ENCODE measurements at places on chromosomes 4 and X.
A peak's percentile ranks its signal among the peaks of the same experiment; 100 is the strongest.

DNA sequence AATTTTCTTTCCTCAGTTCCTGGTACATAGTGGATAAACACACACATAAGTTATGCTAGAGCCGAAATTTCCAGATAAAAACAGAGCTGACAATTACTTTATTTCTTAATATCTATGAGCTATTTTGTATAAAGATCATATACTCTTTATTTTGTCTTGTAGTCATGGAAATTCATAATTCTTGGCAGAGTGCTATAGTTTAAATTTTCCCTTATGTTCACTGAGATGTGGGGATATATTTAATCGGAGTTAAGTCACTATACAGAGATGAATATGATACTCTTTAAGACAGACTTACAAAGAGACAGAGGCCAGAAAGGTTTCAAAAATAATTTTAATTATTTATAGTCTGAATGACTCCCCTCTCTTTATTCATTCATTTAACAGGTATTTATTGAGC is 89.7 kb downstream of the PPEF1 start:
- DNase-seq = no peak

DNA sequence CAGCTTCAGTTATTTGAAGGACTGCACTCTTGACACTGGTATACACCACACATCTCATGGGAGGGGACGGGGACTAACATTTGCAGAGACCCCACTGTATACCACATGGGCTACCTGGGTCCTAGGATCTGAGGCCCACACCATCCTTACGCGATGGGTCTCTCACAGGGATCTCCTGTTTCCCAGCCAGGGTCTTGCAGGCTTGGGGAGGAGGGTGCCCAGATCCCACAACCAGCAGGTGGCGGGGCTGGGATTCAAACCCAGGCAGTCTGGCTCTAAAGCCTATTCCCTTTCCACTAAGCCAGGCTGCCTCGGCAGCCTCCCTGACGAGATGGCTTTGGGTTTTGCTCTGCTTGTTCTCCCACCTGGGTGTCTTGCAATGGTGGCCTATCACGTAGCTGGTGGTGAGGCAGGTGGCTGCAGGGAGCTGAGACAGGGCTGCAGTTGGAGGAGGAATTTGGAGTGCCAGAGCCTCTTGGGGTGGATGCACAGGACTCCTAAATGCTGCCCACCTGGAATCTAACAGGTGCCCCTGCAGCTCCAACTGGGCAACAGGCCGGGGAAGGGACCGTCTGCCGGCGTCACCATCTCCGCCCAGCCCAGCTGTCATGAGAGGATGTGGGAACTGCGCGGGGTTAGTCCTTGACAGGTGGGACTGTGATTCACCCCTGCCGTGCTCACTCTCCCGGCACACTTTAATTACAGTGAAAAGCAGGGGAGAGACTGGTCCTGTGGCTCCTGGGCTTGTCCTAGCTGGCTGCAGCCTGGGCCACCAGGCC is 110.7 kb downstream of the PSAPL1 start:
- DNase-seq = no peak

DNA sequence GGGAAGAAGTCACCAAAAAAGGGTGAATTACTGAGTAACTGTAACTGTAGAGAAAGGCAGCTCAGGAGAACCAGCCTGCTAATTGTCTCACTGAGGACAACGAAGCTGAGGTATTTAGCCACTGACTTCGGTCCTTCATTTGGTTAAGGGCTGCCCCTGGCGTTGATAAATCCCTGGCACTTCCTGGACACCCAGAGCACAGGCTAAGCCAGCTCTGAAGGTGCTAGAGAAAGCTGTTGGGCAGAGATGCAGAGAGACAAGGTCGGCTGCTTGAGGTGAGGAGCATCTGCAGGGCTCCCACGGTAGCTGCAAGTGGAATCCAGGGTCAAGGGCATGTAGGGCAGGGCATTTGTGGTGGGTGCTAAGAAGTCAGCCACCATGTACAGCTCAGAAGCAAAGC is 33.4 kb upstream of the AP1S2 start:
- no peak for DNase-seq

- DNase-seq = no peak
These were observed 21.4 kb upstream of the SEL1L3 start for GRCh38 chr4:25884031-25884782.

DNA sequence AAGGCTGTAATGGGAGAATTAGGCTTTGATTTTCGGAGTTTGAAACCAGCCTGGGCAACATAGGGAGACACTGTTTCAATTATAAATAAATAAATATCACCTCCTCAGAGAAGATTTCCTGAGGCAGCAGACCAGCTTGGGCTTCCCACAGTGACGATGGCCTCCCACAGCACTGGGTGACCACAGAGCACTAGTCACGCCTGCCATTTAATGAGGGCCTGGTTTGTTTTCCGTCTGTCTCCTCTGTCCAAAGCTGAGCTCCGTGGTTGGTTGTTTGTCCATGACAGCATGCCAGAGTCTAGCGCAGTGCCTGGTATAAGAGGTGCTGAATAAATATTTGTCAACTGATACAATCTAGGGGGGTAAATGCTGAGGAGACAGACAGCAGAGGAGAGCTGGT is 10.4 kb upstream of the PDGFRA start:
- no peak for DNase-seq

DNA sequence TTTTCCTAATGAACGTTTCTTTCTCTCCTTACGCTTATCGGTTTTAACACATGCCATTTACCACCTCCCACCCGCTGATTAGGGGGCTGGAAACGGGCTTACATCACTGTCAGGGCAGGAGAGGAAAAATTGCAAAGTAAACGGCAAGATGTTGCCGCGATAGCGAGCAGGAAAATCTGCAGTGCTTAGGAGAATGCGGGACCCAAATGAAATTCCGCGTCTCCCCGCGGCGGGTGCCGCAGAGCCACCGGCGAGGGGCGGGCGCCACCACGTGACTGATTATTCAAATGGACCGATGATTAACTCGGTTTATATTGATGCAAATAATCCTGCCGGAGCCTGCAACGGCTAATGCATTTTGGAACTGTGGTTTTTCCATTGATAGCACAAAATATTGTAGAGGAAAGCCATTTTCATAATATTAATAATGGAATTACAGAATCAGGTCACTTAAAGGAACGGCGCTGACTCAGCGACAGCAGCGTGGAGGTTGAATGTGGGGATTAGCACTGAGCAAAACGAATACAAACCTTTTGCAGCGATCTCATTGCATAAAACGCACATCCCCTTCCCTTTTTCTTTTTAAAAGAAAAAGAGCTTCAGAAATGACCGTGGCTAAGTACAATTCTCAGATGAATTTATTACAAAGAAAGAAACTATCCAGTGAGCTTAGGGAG is 224.2 kb downstream of the STIM2 start:
- peak; percentile 13 for DNase-seq

Data from adipocyte (in vitro differentiated cells).